ENCODE measurements at places on chromosomes 16 and 17.

- no peak for DNase-seq
These were observed 742 bp upstream of the NUTF2 start for GRCh38 chr16:67846063-67846319.

DNA sequence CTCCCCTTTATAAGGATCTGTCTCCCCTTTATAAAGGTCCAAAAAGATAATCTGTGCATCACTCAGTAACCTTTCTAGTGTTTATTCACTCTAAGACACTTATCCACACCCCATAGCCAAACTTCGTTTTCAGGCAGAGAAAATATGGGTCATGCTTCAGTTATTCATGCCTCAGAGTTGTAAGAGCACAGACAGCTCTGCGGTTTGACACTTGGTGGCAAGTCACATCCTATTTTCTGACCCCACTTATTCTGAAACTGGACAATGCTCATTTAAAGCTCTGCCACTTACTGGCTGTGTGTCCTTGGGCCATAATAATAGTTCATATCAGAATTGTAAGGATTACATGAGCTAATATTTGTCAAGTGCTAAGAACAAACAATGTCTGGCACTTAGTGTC is 2.0 kb upstream of the KRTAP2-1 start:
- DNase-seq, result no peak

GRCh38 chr17:65334406-65334805 is 197.2 kb downstream of the RGS9 start:
- no peak for DNase-seq

DNA sequence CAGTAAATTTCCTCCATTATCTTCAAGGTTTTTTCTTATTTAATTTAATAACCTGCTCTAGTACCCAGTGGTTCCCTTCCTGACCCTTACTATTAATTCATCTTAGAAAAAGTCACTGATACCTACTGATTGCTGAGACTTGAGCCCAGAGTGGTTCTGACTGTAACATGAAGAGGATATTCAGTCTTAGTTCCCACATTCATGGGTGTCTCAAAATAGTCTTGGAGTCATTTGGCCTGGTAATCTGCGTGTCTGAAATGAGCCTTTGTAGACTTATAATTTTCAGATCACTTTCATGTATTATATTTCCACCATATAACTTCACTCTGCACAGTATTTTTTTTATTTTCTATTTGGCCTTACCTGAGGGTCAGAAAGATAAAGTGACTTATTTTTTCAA is 732.0 kb upstream of the KIF2B start:
- no peak for DNase-seq
